NCI-H446 (cell line): ENCODE measurements at places on chromosomes 13 and 19.

DNA sequence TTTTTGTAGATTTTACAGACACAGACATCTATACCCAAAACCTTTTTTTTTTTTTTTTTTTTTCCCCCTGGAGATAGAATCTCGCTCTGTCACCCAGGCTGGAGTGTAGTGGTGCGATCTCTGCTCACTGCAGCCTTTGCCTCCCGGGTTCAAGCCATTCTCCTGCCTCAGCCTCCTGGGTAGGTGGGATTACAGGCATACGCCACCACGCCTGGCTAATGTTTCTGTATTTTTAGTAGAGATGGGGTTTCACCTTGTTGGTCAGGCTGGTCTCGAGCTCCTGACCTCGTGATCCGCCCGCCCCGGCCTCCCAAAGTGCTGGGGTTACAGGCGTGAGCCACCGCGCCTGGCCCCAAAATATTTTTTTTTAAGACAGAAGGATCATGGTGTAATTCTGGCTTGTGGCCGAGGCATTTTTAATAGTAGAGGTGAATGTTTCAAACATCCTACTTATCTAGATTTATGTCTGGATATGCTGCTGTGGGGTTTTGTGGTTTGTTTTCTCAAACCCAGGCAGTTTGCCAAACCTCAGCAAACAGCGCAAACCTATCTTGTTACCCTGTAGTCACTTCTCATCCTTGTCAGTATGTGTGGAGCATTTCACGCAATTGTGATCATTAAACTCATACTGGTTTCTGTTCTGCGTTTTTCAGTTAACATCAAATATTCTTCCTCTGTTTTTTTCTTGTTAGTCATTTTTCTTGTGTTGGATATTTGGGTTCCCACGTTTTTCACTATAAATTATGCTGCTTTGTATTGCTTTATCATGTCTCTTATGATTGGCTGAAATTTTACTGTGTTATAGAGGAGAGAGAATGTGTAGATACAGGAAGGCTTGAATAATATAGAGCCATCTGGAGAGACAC, 36.2 kb upstream of the GARRE1 start:
- DNase-seq: no peak

DNA sequence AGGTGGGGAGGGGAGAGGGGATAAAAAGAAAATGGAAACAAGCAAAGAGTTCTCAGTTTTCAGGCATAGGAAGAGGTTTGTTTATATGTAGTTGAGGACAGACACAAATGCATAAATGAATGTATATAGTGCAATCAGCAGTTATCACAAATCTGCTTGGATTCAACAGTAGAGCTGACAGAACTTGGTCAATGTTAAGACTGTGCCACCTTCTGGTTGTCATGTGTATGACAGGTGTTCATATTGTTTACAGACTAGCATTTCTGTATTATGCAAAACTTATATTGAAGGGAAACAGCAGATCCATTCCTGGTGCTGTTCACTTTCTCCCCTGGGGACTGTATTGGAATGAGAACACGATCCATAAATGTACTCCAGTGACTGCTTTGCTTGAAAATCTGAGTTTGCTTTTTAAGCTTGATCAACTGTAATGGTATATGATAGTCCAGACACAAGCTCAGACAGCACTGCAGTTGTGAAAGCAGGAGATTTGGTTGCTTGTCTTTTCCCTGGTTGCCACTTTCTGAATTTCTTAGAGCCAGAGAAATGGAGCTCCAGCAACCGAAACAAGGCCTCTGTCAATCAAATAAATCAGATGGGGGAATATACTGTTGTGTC, 319.5 kb upstream of the OBI1 start:
- DNase-seq: peak; percentile 15

DNA sequence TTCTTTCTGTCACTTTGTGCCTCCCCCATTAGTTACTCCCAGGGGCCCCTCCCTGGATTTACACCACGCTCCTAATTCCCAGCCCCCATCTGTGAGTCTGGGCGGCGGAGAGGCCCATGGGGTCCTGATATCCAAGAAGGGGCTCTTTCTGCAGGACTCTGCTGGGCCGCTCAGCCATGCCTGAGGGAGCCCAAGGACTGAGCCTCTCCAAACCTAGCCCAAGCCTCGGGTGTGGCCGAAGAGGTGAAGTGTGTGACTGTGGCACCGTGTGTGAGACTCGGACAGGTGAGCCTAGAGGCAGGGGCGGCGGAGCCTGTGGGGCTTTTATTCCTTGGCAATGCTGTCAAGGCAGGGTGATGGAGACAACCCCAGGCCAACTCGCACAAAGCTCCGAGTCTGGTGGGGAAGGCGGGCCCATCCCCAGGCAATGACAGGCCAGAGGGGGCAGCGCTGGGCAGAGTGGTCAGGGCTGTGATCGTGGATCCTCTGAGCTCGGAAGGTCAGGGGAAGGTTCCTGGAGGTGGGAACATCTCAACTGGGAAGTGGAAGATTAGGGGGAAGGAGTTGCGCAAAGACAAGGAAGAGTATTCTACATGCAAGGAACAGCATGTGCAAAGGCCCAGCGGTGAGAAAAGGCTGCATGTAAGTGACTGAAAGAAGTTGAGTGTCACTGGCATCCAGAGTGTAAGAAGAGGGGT, 1.6 kb downstream of the PLEKHG2 start:
- DNase-seq: no peak

- no peak for DNase-seq
Measured at GRCh38 chr19:7395360-7396066, 46.8 kb downstream of the ARHGEF18 start.

GRCh38 chr13:110279684-110280083, 27.3 kb downstream of the COL4A1 start:
- DNase-seq: no peak

DNA sequence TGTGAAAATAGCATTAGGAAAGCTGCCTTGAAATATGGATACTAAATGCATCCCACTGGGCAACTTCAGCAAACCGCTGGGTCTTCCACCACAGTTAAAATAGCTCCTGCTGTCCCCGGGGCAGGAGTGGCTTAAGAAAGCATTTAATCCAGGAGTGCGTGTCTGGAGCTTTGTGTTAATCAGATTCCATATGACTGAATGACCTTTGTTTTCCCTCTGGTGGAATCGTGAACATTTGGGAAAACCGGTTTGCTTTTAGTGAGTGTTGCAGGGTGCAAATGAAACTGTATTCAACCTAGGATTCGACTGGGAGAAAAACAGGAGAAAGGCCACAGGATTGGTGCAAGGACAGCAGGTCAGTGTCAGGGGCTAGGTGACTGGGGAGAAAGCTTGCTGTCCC, 237.6 kb upstream of the MAB21L1 start:
- no peak for DNase-seq

DNA sequence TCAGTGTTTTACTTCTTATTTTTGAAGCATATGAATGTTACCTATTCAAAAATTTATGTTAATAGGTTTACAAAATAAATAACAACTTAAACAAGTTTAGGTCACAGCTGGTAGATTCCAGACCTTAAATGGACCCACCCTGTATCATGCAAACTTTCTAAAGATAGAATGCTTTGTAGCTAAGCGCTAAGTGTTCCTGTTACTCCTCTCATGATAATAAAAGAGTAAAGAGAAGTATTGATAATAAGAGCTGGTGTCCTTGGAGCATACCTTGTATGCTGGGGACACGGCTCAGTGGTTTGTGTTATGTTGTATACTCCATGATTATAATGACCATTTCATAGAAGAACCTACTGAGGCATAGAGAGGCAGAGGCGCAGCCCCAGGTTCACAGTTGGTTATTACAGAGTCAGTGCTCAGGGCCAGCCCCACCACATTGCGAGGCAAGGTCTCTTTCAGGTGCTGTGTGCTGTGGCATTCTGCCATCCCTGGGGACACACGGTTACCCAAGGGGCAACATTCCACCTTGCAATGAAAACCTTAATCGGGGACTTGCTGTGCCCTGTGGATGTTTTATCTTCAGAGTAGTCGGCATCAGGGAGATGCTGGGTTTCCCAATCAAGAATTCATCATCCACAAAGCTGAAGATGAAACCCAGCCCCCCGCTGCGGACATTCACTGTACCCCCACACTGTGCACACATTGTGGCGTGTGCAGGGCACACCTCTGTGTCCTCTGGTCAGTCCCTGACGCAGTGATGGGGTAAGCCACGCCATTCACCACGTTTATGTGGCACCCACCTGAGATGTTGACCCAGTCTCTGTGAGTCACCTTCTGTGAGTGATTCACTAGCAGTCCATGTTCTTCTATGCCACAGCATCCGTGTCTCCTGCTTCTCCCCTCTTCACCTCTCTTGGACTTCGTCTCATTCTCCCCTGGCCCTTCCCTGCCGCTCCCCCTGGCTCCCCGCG, 186.7 kb downstream of the COL4A1 start:
- no peak for DNase-seq

GRCh38 chr19:3162418-3163229, 15.9 kb upstream of the S1PR4 start:
- no peak for DNase-seq

- no peak for DNase-seq
Measured at GRCh38 chr13:51260154-51260553, 38.0 kb downstream of the FAM124A start.

DNA sequence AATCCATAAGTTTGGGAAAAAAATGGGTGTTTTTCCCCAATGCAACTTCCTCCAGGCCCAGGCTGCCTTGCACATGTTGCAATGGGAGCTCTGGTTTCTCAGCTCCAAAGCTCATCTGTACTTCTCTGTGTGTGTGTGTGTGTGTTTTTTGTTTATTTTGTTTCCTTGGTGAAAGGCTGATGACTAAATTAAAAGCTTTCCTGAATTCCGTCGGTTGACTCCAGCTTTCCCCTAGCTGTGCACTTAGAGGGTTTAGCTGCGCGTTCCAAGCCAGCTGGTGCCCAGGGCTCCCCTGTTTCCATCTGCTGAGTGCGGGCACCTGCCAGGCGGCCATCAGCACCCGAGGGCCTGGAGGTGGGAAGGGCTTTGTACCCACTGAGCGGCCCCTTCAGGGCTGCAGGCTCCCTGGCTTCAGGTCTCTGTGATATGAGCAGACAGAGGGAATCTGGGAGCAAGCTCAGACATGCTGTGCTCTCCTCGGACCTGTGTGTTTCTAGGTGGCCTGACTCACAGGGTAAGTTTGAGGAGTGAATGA, 129.1 kb upstream of the SOX1 start:
- no peak for DNase-seq

DNA sequence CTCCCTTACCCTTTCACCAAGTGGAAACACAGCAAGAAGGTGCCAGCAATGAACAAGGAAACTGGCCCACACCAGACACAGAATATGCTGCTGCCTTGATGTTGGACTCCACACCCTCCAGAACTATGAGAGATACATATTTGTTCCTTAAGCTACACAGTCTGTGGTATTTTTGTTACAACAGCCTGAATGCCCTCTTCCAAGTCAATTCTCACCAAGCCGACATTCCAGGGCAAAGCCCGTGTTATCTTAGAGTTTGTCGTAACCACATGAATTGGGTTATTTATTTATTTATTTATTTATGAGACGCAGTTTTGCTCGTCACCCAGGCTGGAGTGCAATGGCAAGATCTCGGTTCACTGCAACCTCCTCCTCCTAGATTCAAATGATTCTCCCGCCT, 14.9 kb downstream of the FGF21 start:
- no peak for DNase-seq

- DNase-seq: no peak
Measured at GRCh38 chr13:23671897-23672296, 101.7 kb downstream of the TNFRSF19 start.

DNA sequence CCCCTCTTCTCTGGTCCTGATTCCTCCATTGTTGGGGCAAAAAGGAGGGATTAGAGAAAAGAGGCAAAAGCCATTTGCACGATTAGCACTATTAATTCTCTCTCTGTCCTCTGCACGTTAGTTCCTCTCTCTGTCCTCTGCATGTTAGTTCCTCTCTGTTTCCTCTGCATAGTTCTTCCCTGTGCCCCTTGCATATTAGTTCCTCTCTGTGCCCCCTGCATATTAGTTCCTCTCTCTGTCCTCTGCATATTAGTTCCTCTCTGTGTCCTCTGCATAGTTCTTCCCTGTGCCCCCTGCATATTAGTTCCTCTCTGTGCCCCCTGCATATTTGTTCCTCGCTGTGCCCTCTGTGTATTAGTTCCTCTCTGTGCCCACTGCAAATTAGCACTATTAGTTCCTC, 847.2 kb upstream of the GPC6 start:
- DNase-seq: no peak

DNA sequence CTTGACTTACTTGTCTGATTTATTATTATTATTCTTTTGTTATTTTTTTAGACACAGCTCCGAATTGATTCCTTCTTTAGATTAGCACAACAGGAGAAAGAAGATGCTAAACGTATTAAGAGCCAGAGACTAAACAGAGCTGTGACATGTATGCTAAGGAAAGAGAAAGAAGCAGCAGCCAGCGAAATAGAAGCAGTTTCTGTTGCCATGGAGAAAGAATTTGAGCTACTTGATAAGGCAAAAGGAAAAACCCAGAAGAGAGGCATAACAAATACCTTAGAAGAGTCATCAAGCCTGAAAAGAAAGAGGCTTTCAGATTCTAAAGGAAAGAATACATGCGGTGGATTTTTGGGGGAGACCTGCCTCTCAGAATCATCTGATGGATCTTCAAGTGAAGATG, 29.4 kb downstream of the ERCC5 start:
- DNase-seq: no peak

GRCh38 chr13:98216711-98217285, 39.7 kb upstream of the RNF113B start:
- DNase-seq: no peak

- no peak for DNase-seq
Measured at GRCh38 chr13:109209526-109209925, 576.9 kb downstream of the IRS2 start.

DNA sequence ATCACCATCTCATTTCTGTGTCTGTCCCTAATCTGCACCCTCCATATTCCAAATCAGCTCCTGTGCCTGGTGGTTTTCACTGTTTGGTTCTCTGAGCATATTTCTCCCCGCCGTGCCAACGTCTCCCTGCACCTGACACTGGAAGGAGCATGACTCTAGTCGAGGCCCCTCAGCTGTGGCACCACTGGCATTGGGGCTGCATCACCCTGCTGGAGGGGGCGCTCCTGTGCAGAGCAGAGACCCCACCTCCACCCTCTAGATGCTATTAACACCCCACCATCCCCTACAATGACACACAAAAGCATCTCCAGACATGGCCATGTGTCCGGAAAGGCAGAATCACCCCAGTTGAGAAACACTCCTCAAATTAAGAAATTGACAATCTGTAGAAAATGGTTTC, 20.8 kb downstream of the ZSCAN5C start:
- no peak for DNase-seq

- no peak for DNase-seq
Measured at GRCh38 chr13:46751811-46752635, 44.9 kb downstream of the ESD start.

- DNase-seq: no peak
Measured at GRCh38 chr13:98384739-98385138, 192.2 kb downstream of the STK24 start.

GRCh38 chr19:48862827-48863226, 5.6 kb downstream of the PLEKHA4 start:
- DNase-seq: no peak

DNA sequence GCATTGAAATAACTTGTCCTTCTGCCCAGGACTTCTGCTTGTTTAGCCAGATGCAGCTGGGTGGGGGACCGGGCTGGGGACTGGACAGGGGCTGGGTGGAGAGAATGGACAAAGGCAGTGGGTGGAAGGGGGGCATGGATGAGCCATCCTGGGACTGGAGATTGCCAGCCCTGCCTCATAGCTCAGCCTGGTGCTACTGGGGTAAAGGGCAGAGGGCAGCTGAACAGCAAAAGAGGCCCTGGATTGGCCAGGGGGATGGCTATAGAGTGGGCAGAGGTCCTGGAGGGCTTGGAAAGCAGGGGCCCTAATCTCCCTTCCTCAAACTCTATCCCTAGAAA, 17.7 kb upstream of the PLAUR start:
- DNase-seq: no peak

- DNase-seq: no peak
Measured at GRCh38 chr13:24784319-24784718, 20.4 kb downstream of the RNF17 start.
